ENCODE measurements at places on chromosomes 12 and 14.
A peak's percentile ranks its signal among the peaks of the same experiment; 100 is the strongest.

- no peak for DNase-seq
These were observed 726.8 kb downstream of the VRK1 start for GRCh38 chr14:97523936-97524335.

DNA sequence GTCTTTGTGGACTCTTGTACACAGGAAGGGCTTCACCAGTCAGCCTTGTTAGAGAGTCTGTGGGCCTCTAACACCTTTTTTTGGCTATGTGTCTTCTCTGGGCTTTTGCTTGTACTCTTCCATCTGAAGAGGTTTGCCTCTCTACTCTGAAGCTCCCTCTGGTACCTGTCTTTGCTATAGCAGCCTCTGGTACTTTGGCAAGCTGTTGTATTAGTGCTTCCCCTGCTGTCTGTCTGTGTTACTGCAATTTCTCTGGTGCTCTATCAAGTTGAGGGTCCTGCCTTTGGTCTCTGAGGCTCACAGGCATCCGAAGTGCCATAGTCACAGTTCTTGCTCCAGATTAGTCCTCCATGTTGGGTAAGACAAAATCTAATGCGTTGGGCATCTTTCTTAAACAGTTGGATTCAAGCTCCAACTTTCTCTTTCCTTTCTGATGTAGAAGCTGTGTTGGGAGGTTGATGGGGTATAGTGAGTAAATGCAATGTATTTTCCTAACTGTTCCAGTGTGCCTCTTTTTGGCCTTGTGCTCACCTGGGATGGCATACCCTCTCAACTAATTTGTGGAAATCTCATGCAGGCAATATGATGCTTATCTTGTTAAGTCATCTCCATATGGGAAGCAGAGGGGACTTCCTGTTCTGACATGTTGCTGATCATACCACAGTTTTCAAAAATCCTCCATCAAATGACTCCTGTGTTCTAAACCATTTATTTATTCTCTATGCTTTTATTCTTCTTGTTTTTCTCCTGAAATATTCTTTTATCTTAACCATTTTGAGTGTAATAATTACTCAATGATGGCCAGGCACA is 88.8 kb downstream of the ATF7IP start:
- peak; percentile 72 for DNase-seq

- DNase-seq, result no peak
These were observed 128.4 kb downstream of the GALC start for GRCh38 chr14:87864356-87865270.

DNA sequence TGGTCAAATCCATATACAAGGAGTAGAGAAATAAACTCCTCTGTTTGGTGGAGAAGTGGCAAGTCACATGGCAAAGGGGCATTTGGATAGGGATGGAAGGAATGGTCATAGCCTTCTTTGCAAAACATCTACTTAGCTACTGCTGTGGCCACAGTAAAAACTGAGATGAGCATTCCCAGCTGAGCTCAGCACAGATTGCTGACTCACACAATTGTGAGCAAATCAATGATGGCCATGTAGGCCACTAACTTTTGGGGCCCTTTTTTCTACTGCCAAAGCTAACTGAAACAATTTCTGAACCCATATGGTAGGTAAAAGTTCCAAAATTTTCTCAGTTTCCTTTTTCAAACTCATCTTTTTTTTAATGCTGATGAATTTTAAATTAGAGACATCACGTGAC is 31.6 kb downstream of the DUSP6 start:
- no peak for DNase-seq

- DNase-seq, result no peak
These were observed 11.4 kb downstream of the AKT1 start for GRCh38 chr14:104784218-104784568.

- DNase-seq, result no peak
These were observed 131.0 kb upstream of the LMNTD1 start for GRCh38 chr12:25684070-25684469.

DNA sequence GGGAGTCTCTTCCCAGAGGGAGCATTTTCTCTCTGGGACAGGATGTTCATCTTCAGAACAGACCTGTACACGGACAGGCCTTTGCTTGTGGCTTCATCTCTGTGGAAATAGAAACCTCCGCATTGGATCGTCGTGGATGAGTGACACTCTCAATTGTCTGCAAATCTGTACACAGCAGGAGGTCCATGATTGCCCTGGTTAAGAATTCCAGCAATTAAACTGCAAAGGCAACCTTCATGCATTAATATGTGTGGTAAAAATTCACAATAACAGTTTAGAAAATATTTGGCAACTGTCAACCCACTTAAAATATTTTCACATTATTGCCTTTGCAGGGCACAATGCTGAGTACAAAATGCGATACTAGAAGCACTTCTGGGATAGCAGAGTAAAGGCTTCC is 149.8 kb upstream of the SFSWAP start:
- DNase-seq, result no peak

DNA sequence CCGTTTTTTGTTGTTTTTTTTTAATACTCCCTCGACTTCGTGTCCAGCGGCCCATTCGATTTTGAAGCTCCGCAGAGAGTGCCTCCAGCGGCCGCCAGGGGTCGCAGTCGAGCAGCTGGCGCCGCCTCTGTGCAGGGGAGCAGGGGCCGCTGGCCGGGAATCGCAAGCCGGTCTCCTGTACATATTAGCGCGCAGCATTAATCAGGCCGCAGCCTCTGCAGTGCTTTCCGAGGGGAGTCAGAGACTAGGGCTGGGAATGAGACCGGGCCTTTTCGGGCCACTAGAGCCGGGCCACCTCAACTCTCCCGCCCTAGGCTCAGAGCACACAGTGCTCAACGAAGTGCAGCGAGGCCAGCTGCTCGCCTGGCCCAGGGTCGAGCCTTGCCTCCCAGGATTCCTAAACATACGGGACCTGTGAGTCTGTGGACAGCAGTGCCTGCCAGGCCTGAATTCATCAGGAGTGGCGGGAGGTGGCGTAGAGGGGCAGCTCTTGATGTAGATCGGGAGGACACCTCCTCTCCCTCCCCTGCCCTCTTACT is 81.8 kb downstream of the EMP1 start:
- peak; percentile 49 for DNase-seq

GRCh38 chr12:115163710-115164109 is 479.7 kb upstream of the TBX3 start:
- no peak for DNase-seq

GRCh38 chr12:104480826-104481440 is 24.2 kb downstream of the CHST11 start:
- no peak for DNase-seq

DNA sequence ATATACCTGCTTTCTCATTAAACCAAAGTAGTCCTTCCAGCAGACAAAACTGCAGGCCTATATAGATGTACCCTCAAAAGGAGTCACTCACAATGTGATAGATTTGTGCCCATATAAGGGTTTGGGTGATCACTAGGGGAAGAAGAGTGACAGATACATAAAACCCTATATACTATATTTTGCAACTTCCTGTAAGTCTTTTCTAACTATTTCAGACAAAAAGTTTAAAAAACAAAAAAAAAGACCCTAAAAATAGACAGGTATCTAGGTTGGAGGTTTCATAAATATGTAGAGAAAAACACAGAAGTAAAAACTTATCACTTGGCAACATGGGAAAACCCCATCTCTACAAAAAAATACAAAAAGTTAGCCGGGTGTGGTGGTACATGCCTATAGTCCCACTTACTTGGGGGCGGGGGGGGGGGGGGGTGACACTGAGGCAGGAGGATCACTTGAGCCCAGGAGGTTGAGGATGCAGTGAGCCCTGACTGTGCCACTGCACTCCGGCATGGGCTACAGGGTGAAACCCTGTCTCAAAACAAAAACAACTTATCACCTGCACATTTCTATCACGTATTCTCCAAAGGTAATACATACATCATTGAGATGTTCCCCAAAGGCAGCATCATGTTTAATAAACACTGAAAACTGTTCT is 2.9 kb downstream of the VCPKMT start:
- no peak for DNase-seq

DNA sequence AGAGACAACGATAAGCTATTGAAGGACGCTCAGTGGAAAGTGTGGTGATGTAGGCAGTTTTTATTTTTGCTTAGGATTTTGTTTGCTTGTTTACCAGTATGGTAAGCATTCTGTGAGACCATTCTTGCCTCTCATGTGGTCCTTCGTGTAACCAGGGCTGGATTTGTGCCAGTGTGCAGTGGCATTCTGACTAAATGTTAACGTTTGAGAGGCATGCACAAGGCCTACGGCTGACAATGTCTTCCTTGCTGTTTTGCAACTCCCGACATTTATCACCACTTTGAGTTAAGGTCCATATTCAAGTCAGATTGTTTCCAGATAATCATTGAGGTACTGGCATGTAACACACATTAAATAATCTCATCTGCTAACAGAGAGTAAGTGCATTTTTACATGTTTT is 102.3 kb upstream of the BCAT1 start:
- no peak for DNase-seq

DNA sequence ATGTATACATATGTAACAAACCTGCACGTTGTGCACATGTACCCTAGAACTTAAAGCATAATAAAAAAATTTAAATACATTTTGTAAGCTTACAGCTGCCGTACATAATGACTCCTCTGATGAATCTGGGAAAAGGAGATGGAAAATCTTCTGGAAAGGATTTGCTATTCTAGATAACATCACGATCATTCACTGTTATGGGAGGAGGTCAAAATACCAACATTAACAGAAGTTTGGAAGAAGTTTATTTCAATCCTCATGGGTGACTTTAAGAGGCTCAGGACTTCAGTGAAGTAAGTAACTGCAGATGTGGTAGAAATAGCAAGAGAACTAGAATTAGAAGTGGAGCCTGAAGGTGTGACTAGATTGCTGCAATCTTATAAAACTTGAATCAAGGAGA is 172.2 kb downstream of the SLC16A7 start:
- no peak for DNase-seq

GRCh38 chr12:53219292-53219955 is 12.4 kb upstream of the ITGB7 start:
- peak; percentile 51 for DNase-seq

DNA sequence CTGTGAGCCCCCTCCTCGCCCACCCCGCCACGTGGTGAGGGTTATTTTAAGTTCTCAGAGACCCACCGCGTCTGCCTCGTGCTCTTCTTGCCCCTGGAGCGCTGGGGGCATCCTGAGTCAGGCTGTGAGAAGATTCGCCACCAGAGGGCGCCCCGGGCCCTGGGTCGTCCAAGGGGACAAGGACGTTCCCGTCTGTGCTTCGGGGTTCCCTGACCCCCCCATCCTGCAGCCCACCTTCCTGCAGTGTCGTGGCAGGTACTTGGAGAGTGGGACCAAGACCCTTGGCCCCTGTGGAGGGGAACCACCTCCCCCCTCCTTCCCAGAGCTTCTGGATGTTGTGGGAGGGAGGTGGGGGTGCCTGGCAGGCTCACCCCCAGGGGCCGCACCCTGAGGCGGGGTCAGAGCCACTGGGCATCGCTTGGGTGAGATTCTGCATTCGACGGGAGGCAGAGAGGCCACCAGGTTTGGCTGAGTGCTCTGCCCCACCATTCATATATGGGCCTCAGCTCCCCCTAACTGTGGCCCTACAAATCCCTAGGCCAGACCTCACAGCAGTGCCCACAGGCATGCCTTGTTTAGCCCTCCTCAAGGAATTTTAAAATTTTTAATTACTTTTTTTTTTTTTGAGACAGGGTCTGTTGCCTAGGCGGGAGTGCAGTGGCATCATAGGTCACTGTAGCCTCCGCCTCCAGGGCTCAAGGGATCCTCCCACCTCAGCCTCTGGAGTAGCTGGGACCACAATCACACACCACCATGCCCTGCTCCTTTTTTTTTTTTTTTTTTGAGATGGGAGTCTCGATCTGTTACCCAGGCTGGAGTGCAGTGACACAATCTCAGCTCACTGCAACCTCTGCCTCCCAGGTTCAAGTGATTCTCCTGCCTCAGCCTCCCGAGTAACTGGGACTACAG is 17.0 kb downstream of the RHOF start:
- DNase-seq, result peak; percentile 82

DNA sequence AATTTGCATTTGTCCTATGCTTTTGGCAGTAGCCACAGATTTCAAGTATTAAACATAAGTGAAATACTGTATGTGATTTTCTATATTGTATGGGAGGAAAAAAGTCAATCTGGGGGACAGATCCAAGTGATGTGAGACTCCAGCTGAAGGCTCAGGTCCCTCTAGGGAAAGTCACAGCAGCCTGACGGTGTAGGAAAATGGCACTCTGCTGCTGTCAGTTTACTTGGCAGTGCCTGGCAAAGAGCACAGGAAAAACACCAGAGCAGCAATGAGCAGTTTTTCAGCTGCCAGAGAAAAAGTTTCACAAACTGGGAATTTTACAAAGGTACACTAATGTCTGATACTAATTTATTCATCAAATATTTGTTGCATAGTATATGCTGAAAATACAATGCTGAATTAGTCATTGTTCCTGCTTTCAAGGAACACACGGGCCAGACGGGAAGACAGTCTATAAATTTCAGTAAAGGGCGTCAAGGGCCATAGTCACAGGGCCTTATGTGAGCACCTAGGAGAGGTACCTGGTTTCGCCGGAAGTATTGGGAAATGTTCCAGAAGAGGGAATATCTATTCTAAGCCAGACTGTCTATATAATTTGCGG is 66.2 kb upstream of the SLC38A2 start:
- DNase-seq, result no peak

DNA sequence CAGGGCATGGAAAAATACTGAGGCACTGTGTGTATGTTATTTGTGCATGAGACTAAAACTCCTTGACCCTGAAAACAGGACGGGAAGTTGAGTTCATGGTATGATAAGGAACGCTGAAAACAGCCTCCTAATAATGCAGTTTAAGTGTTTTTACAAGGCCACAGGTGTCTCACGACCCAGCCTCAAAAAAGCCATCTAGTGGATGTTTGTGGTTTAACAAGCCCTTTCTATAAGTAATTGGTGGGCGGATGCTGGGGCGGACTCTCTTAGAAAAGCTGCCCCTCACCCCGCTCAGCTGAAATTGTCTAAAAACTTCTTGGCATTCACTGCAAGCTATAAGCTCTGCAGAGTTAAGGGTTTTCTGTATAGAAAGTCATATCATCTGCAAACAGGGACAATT is 184.5 kb downstream of the NUBPL start:
- DNase-seq, result peak; percentile 20

GRCh38 chr12:82440885-82441284 is 82.6 kb downstream of the METTL25 start:
- DNase-seq, result no peak

DNA sequence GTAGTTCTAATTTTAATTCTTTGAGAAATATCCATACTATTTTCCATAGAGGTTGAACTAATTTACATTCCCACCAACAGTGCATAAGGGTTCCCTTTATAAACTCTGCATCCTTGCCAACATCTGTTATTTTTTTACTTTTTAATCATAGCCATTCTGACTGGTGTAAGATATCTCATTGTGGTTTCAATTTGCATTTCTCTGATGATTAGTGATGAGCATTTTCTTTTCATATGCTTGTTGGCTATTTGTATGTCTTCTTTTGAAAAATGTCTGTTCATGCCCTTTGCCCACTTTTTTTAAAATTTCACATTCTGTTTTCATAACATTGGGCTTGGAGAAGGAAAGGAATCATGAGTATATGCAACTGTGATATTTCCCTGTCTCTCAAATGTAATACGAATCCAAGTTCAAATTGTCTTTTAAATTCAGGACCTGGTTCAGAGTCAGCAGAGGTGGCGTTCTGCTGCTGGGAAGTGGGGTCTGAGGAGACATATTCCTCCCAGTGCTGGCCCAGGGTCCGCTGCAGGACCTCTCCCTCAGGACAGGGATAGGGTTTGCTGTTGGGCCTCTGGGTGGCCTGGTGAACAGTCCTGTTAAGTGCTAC is 81.2 kb upstream of the ETV6 start:
- DNase-seq, result no peak

- DNase-seq, result no peak
These were observed 94.3 kb downstream of the AEBP2 start for GRCh38 chr12:19533567-19533966.
